GM12878 (cell line): ENCODE measurements at places on chromosomes 12 and 14.

DNA sequence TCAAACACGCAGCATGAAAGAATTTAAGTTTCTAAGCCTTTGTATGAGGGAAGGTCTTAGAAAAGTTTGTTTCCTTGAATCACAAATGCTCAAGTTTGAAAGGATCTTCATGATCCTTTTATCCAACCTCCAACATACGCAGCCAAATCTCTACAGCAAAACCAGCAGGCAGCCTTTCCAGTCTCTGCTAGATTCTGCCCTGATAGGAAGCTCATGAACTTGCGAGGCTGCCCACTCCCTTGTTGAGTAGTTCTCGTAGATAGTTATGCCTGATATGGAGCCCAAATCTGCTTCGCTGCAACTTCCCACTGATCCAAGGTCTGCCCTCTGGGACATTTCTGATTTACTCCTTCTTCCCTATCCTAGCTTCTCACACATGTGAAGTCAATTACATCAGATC, 272.9 kb downstream of the EGLN3 start:
- no peaks in the 10 kb centered on the region for H3K36me3 ChIP-seq
- H3K27me3 ChIP-seq = no peaks in the 10 kb centered on the region
- no peaks in the 10 kb centered on the region for H3K4me1 ChIP-seq
- H3K27ac ChIP-seq = no peak overlapping the region
- no peak for DNase-seq

DNA sequence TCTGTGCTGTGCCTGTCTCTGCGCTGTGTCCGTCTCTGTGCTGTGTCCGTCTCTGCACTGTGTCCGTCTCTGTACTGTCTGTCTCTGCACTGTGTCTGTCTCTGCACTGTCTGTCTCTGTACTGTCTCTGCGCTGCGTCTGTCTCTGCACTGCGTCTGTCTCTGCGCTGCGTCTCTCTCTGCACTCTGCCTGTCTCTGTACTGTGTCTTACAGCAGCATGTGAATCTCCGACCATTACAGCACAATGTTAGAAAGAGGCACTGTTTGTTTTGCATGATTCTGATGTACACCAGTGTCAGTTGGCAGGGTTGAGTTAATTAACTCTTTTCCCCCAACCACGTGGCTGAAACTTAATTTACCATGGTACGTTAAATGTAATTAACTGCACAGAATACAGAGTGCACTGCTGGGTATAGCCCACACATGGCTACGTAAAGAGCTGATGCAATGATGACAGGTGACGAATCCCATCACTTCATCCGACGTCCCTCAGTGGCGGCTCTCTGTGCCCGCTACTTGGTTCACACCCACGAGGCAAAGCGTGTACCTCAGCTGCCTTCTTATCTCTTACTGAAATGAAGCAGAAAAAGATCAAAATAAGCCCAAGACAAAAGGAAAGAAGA, 127.7 kb upstream of the SFSWAP start:
- no peaks in the 10 kb centered on the region for H3K27me3 ChIP-seq
- DNase-seq = no peak
- H3K4me1 ChIP-seq = no peaks in the 10 kb centered on the region
- no peaks in the 10 kb centered on the region for H3K36me3 ChIP-seq

DNA sequence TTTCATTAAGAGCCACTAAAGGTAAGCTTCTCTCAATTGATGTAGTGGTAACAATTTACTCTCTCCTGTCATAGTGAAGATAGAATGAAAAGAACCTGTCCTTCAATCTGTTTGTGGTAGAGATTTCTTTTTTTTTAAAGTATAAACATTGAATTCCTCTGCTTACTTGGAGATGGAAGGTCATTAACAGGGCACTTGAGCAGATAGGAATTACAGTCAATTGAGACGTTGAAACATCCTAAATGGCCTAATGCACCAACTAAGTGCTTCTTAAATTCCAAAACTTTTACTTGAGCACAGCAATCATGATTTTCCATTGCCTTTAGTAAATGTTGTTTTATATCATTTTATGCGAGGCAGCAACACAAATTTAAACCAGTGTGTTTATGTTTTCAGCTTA, 241.4 kb downstream of the FOXG1 start:
- H3K27me3 ChIP-seq = no peaks in the 10 kb centered on the region
- no peak overlapping the region for H3K27ac ChIP-seq
- DNase-seq = no peak
- no peaks in the 10 kb centered on the region for H3K4me1 ChIP-seq
- H3K36me3 ChIP-seq = no peaks in the 10 kb centered on the region

- H3K27me3 ChIP-seq = no peaks in the 10 kb centered on the region
- no peak overlapping the region for H3K27ac ChIP-seq
- DNase-seq = no peak
- H3K36me3 ChIP-seq = no peaks in the 10 kb centered on the region
These were observed 440.0 kb downstream of the SLC16A7 start for GRCh38 chr12:60035835-60036234.

DNA sequence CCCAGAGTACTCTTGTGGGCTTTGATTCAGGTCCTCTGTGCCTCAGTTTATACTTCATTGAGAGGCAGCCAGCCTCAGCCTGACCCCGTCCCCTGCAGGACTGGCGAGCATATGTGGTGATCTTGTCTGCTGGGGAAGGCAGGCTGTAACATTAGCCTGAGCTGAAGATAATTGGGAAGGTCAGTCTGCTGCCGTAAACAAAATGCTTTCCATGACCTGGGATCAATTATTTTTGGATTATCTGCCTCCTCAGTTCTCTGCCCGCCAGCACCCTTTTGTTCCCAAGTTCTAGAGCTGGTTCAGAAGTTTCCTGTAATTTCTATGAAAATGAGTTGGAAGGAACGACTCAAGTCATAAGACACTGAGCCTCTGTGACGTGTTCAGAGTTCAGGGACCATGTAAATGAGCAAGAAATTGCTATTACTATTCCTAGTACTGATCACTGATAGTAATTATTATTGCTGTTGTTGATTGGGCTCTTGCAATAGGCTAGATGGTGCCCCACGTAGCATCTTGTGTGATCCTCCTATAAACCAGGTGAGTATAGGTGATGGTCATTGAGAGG, 4.5 kb downstream of the ORAI1 start:
- DNase-seq = no peak
- H3K4me3 ChIP-seq = no peak overlapping the region
- no peaks in the 10 kb centered on the region for H3K27me3 ChIP-seq
- H3K27ac ChIP-seq = no peak overlapping the region
- peaks cover 30% of the 10 kb centered on the region for H3K4me1 ChIP-seq
- H3K36me3 ChIP-seq = no peaks in the 10 kb centered on the region

DNA sequence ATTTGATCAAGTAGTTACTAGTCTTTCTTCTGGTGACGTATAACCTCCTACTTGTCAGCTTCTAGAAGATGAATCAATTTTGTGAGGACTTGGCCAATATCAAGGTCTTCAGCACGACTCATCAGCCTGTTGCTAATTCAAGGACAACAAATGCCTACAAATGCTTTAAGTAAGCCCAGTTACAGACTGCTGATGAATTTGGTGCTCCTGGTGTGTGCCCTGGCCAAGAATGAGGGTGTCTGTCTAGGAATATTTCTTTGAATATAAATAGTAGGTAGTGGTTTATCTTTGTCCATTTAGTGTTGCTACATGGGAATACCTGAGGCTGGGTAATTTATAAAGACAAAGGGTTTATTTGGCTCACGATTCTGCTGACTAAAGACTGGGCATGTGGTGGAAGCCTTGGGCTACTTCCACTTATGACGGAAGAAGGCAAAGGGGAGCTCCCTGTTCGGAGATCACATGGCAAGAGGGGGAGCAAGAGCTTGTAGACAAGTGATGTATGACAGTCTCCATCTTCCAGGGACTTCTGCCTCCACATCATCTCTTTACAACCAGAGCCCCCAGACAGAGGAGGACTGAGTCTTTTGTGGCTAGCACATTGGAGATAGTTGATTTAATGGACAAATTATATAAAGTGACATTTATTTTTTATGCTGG, 180.2 kb downstream of the CRADD start:
- no peaks in the 10 kb centered on the region for H3K36me3 ChIP-seq
- H3K27ac ChIP-seq = no peak overlapping the region
- DNase-seq = no peak

GRCh38 chr14:38210587-38211216, 3.0 kb downstream of the SSTR1 start:
- no peak for DNase-seq
- H3K4me3 ChIP-seq = no peak overlapping the region
- no peaks in the 10 kb centered on the region for H3K27me3 ChIP-seq
- H3K4me1 ChIP-seq = no peaks in the 10 kb centered on the region

- DNase-seq = no peak
- no peaks in the 10 kb centered on the region for H3K27me3 ChIP-seq
- no peak overlapping the region for H3K27ac ChIP-seq
- H3K4me3 ChIP-seq = no peak overlapping the region
- H3K4me1 ChIP-seq = no peaks in the 10 kb centered on the region
- H3K36me3 ChIP-seq = no peaks in the 10 kb centered on the region
These were observed 1961.8 kb upstream of the FLRT2 start for GRCh38 chr14:83568141-83568540.

DNA sequence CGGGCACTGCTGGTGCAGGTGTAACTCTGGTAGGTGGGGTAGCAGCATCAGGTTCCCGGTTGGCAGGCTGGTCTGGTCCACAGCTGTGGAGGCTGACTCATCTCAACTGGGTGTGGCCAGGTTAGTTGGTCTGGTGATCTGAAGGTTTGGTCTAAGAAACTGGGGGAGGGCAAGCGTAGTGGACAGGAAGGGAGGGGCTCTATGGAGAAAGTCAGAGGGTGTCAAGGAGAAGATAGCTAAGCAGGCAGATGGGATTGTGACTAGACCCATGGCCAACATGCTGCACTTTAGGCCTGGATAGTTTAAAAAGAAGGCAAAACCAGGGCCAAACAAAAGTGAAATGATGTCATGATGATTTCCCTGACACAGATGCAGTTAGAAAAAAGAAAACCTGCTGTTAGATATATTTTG, 7.9 kb downstream of the TRIM9 start:
- H3K27ac ChIP-seq = no peak overlapping the region
- H3K36me3 ChIP-seq = no peaks in the 10 kb centered on the region
- no peak overlapping the region for H3K4me3 ChIP-seq
- H3K27me3 ChIP-seq = no peaks in the 10 kb centered on the region
- no peaks in the 10 kb centered on the region for H3K4me1 ChIP-seq

DNA sequence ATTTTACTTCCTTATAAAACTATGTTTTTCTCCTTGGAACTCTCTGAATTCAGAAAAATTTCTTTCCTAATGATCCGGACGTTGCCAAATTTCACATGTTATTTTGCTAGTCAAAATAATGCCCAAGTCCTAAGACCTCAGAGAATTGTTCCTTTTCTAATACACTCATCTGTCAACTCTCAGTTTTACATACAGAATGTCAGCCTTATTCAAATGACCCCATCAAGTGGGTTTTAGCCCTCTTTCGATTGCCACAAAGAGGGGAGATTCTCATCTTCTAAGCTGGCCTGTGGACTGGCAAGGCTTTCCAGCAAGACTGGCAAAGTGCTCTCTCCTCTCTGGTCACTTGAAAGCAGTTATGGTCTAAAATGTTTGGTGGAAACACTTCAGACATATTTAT, 99.3 kb upstream of the GPHB5 start:
- no peak overlapping the region for H3K4me3 ChIP-seq
- no peaks in the 10 kb centered on the region for H3K27me3 ChIP-seq
- peaks cover 6% of the 10 kb centered on the region for H3K4me1 ChIP-seq

DNA sequence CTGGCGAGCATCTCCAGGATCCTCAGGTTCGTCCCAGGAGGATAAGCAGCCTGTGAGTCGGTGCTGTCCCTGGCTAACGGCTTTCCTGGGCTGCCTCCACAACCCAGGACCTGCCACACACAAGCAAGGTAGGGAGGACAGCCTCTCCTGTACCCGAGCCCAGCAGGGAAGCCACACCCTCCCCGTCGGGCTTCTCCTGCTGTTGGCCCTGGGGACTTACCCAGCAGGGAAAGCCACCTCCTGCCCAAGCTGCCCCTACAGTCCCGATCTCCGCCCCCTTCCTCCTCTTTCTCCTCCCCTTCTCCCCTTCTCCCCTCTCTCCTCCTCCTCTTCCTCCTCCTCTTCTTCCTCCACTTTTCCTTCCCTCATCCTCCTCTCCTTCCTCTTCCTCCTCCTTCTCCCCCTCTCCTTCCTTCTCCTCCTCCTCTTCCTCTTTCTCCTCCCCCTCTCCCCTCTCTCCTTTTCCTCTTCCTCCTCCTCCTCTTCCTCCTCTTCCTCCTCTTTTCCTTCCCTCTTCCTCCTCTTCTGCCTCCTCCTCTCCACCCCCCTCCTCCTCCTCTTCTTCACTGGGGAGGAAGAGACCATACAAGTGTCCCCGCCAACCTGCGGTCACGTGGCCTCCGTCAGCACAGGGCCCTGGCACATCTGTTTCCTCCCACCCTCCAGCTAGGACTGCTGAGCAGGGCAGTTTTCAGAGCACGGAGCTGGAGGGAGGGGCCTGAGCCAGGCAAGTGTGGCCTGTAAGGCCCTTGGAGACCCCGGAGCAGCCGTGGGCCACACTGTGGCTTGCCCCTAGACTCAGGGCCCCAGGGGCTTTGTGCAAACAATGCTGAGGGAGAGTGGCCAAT, 17.3 kb upstream of the RFLNA start:
- no peak overlapping the region for H3K27ac ChIP-seq
- H3K36me3 ChIP-seq = no peaks in the 10 kb centered on the region
- H3K4me1 ChIP-seq = no peaks in the 10 kb centered on the region; the same call in 1 of the 2 replicates
- no peak overlapping the region for H3K4me3 ChIP-seq
- DNase-seq = no peak
- no peaks in the 10 kb centered on the region for H3K27me3 ChIP-seq
